Forelimb muscle (tissue), 1 donor: ENCODE measurements at places on chromosomes 16 and 17. TPM values are rescaled to one million over a fixed set of nuclear protein-coding genes. Genes with fewer than 3 reads are reported as not detected.

DNA sequence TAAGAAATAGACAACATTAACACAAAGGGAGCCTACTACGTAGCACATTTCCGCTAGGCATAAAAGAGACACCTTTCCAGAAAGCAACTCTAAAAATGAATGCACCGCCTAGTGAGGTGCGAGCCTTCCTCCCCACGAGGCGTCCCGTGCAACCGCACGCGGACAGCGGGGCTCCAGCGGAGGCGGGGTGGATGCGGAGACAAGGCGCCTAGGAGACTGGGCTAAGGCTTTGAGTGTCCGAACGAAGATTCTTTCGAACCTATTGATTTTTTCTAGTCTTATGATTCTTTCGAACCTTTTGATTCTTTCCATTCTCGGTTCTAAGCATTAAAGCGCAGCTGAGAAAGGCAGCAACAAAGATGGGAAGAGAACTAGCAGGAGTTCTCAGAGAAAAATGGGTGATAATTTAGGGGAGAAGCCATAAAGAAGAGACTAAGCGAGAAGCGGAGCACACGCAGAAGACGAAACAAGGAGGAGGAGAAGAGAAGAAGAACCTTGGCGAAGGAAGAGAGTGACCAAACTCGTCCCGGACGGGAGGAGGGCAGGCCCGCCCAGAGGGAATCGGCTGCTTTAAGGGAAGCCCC lies 394 bp upstream of the CPD start:
- DNase-seq, result no peak

- no peak for DNase-seq
Observed at GRCh38 chr17:4641297-4642195, at the start of gene ALOX15. Gene ALOX15 (minus strand): TSS chr17:4641678. CDS start chr17:4641651, 27 bp downstream.

DNA sequence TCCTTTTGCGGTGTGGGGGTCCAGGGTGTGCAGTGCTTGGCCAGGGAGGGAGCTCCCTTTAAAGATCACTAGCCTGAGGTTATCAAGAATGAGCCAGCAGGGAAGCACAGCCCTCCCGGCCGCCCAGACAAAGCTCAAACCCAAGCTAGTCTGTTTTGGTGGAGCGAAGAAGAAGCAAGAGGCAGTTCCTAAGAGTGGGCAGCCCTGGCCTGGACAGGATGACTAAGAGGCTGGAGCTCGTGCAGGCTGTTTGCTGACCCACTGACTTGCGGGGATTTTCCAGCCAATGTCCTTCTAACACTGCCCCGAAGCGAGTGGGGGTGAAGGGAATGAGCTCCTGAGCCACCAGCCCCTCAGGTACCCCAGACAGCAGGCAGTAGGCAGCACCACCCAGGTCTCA lies 134.4 kb downstream of the COPRS start:
- DNase-seq, result no peak

GRCh38 chr16:28082624-28083023 lies 19.1 kb upstream of the GSG1L start:
- no peak for DNase-seq

DNA sequence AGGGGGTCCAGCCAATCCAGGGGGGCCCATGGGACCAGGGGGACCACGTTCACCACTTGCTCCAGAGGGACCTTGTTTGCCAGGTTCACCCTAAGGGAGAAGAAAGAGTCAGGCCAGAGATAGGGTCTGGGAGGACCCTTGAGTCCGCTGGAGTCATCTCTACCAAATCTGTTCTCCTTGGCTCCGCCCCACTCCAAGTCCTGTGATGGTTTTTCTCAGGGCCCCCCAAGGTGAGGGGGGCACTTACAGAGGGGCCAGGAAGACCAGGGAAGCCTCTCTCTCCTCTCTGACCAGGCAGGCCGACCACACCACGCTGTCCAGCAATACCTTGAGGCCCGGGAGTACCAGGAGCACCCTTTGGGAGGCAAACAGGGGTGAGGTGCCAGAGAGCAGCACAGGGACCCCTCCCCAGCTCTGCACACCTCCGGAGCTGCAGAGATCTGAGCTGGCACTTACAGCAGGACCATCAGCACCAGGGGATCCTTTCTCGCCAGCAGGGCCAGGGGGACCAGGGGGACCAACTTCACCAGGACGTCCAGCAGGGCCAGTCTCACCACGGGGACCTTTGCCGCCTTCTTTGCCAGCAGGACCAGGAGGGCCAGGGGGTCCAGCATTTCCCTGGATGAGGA lies 12.4 kb downstream of the COL1A1 start:
- DNase-seq, result no peak

The TMEM95 gene
- polyA plus RNA-seq, result not detected

The TMEM100 gene
- polyA plus RNA-seq, result 8.0 TPM

The ZFP3 gene
- 11.8 TPM for polyA plus RNA-seq

The ERCC4 gene
- polyA plus RNA-seq, result 7.8 TPM

The MILR1 gene
- 7.0 TPM for polyA plus RNA-seq
